K562 (cell line): ENCODE measurements at places on chromosomes 16 and 17.
A peak's percentile ranks its signal among the peaks of the same experiment; 100 is the strongest.

DNA sequence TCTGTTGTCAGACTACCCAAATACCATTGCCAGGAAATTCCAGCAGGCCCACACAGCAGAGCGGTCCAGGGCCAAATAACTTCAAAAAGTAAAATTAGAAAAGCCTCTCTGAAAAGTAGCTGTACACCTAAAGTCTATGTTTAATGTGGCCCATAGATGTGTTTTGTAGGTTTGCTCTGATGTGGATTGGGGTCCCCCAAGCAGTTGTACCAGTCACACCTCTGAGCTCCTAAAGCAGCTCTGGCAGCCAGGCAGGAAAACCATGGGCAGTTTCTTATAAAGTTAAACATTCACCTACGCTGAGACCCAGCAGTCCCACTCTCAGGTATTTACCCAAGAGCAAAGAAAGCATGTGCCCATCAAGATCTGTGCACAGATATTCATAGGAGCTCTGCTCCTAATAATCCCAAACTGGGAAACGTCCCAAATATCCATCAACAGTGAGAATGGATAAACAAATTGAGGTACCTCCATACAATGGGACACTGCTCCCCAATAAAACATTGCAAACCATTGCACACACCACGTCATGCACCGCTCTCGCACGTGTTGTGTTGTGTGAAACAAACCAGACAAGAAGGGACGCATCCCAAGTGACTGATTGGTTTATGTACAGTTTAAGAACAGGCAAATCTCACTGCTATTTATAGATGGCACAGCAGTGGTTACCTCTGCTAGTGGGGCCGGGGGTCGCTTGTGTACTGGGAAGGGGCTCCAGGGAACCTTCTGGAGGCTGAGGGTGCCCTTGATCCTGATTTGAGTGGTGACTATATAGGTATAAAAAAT lies 15.8 kb upstream of the PRM1 start:
- no peak for DNase-seq
- H3K4me1 ChIP-seq, result peaks cover 6% of the 10 kb centered on the region
- H3K4me3 ChIP-seq, result no peak overlapping the region
- H3K27me3 ChIP-seq, result no peaks in the 10 kb centered on the region
- H3K27ac ChIP-seq, result no peak overlapping the region
- no peaks in the 10 kb centered on the region for H3K36me3 ChIP-seq

DNA sequence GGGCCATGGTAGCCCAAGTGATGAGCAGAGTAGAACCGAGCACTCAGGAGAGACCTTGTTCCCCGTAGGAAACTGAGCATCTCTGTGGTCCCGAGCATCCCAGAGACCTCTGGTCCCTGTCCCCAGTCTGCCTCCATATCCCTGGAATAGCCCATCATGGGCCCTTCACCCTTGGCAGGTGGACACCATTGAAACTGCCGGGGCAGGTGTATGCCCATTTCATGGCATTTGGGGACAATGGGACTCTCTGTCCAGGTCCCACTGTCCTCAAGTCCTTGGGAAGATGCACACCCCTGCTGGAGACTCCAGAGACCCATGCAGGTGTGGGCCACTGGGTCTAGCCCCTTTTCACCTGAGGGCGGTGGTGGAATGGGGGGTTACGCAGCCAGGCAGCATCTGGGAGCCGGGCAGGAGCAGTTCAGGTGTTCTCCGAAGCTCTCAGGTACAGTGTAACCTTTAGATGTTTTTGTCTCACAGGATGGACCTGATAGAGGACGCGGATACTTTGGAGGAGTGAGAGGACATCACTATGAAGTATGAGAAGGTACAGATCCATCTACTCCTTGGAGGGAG lies 75.9 kb downstream of the GOSR1 start:
- H3K36me3 ChIP-seq, result no peaks in the 10 kb centered on the region
- DNase-seq, result no peak
- H3K4me1 ChIP-seq, result peaks cover 22% of the 10 kb centered on the region

GRCh38 chr17:1562176-1562643 lies 382 bp downstream of the PITPNA start:
- H3K4me1 ChIP-seq, result peaks cover 21% of the 10 kb centered on the region; the same call in 2 of the 3 replicates
- no peaks in the 10 kb centered on the region for H3K27me3 ChIP-seq
- DNase-seq, result no peak
- peak overlapping the region; percentile 78; the same call in 2 of the 3 replicates for H3K27ac ChIP-seq
- H3K4me3 ChIP-seq, result peak overlapping the region; percentile 63

DNA sequence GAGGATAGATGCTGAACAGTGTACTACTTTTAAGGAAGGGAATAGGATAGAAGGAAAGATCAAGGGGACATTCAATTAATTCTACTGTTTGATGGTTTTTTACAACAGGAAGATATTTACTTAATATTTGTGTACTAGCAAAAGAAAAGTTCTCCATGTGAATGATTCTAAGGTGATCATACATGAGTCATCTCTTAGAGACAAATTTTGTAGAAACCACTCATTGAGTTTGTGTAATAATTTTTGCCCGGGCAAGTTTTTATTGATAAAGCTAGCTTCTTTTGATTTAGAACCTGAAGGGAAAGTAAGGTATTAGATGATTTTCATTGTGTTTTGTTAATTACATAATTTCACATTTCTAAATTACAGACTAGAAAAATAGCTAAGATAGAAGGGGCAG lies 172.8 kb upstream of the PSMD7 start:
- H3K4me1 ChIP-seq, result no peaks in the 10 kb centered on the region
- no peaks in the 10 kb centered on the region for H3K36me3 ChIP-seq
- no peaks in the 10 kb centered on the region for H3K27me3 ChIP-seq
- H3K27ac ChIP-seq, result no peak overlapping the region

GRCh38 chr17:76152591-76152990 lies 11.5 kb upstream of the FOXJ1 start:
- H3K36me3 ChIP-seq, result peaks cover 57% of the 10 kb centered on the region
- no peak overlapping the region for H3K4me3 ChIP-seq
- no peak overlapping the region for H3K27ac ChIP-seq

DNA sequence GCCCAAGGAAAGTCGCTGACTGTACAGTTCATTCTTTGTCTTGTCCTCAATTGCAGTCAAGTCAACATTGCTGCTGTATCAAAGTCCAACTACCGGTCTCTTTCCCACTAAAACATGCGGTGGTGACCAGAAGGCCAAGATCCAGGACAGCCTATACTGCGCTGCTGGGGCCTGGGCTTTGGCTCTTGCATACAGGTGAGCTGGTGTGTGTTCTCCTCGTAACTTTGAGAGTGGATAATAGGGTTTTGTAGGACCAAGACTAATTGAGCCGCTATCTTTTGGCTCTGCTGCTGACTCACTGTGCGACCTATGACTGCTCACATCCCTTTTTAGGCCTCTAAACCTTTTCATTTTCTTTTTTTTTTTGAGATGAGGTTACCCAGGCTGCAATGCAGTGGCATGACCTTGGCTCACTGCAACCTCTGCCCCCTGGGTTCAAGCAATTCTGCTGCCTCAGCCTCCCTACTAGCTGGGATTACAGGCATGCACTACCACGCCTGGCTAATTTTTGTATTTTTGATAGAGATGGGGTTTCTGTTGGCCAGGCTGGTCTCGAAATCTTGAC lies 38.7 kb downstream of the PHKB start:
- no peak for DNase-seq
- H3K36me3 ChIP-seq, result peaks cover 75% of the 10 kb centered on the region
- no peak overlapping the region for H3K4me3 ChIP-seq
- no peak overlapping the region for H3K27ac ChIP-seq
- H3K27me3 ChIP-seq, result no peaks in the 10 kb centered on the region
- H3K4me1 ChIP-seq, result no peaks in the 10 kb centered on the region

DNA sequence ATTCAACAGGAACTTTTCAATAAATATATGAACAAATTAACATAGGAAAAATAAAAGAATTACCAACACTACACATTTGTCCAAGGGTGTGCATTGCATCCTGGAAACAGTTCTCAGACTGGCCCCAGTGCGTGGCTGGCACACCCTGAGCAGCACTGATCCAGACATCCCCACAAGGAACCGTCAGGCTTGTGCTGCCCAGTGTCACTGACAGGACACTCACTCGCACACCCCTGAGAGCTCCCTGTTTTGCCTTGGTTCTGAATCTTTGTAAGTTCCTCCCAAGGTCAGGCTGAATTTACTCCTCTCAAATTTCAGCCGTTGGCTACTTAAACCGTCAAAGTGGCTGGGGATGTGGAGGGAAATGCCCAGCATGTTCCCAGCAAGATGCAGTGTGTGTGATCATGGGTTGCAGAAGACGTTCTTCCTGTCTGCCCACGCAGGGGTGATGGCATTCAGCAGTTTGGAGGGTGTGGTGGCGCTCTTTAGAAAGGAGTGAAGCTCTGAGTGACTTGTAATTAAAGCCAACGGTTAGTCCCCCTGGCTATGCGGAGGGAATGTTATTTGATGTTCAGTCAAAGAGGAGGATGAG lies 1.7 kb downstream of the MT2A start:
- no peak for DNase-seq
- H3K27me3 ChIP-seq, result no peaks in the 10 kb centered on the region; the same call in 2 of the 3 replicates
- H3K36me3 ChIP-seq, result no peaks in the 10 kb centered on the region
- 0 out of 3 replicates have a peak overlapping the region, but pooled peaks have one; percentile 37 for H3K27ac ChIP-seq
- H3K4me3 ChIP-seq, result no peak overlapping the region

DNA sequence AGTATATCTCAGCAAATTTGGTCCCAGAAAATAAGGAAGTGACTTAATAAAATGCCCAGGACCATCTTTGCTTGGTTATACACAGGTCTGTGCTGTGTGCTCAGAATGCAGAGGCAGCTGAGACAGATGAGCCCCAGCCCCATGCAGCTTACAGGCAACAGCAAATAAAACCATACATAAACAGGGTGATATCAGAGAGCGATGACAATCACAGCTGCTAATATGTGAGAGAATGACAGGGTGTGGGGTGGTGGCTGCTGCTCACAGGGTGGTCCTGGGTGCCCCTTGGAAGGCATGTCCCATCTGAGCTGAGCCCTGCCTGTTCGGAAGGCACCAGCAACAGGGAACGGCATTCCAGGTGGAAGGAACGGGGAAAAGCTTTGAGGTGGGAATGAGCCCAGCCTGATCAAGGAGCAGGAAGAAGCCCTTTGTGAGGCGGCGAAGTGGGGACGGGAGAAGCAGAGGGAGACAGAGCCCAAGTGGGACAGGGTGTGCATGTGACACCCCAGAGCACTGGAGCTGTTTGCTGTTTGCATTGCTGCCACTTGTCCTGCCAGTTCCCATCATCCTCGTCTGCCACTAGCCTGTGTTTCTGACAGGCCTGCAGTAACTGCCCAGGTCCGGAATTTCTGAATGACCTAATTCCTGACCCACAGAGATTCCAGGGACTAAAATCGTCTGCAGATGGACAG lies 150.5 kb downstream of the KATNIP start:
- DNase-seq, result no peak
- no peak overlapping the region for H3K4me3 ChIP-seq
- H3K27ac ChIP-seq, result no peak overlapping the region
- no peaks in the 10 kb centered on the region for H3K36me3 ChIP-seq
- no peaks in the 10 kb centered on the region for H3K27me3 ChIP-seq

- no peak for DNase-seq
- H3K36me3 ChIP-seq, result peaks cover 39% of the 10 kb centered on the region; the same call in 1 of the 3 replicates
- H3K27ac ChIP-seq, result peak overlapping the region; percentile 93
- H3K4me3 ChIP-seq, result peak overlapping the region; percentile 84
- no peaks in the 10 kb centered on the region for H3K27me3 ChIP-seq
Measured at GRCh38 chr16:2205967-2206313, 686 bp downstream of the MLST8 start.

DNA sequence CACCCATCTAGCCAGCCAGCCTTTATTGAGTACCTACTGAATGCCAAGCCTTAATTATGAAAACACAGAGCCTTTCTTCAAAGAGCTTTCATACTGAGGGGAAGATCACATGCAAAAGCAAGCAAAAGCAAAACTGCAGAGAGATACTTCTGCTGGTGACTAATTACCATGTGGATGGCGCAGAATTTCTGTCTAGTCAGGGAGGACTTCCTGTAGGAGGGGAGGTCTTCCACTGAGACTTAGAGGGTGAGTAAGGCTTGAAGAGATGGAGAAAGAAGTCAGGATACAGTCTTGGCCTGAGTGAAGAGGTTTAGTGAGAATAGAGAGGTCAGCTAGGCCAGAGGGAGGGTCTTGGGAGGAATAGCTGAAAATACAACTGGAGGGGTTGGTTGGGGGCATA lies 53.9 kb upstream of the CCL2 start:
- H3K4me1 ChIP-seq, result no peaks in the 10 kb centered on the region
- no peak overlapping the region for H3K4me3 ChIP-seq
- no peaks in the 10 kb centered on the region for H3K27me3 ChIP-seq
- no peaks in the 10 kb centered on the region for H3K36me3 ChIP-seq
- no peak for DNase-seq
- no peak overlapping the region for H3K27ac ChIP-seq

DNA sequence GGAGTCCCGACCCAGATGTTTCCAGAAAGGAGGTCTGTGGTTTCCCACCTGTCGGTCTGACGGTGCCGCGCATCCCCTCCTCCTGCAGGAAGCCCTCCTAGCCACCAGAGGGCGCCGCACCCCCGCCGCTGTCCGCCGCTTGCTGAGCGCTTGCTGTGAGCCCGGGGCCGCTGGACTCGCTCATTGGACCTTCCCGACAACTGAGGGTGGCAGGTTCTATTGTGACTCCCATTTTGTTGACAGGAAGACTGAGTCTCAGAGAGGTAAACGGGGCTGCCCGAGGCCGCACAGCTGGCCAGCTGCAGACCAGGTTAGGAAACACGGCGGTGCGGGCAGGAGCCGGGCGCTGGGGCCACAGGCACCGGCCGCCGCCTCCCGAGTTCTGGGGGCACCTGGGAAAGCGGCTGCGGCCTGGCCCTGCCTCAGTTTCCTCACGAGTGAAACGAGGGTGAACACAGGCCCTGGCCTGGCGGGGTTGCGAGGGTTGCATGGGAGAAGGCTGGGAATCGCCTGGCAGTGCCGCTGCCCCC lies 191.1 kb upstream of the CIBAR2 start:
- H3K4me3 ChIP-seq, result peak overlapping the region; percentile 20
- H3K4me1 ChIP-seq, result peaks cover 50% of the 10 kb centered on the region
- no peak overlapping the region for H3K27ac ChIP-seq
- no peaks in the 10 kb centered on the region for H3K27me3 ChIP-seq
- no peaks in the 10 kb centered on the region for H3K36me3 ChIP-seq

DNA sequence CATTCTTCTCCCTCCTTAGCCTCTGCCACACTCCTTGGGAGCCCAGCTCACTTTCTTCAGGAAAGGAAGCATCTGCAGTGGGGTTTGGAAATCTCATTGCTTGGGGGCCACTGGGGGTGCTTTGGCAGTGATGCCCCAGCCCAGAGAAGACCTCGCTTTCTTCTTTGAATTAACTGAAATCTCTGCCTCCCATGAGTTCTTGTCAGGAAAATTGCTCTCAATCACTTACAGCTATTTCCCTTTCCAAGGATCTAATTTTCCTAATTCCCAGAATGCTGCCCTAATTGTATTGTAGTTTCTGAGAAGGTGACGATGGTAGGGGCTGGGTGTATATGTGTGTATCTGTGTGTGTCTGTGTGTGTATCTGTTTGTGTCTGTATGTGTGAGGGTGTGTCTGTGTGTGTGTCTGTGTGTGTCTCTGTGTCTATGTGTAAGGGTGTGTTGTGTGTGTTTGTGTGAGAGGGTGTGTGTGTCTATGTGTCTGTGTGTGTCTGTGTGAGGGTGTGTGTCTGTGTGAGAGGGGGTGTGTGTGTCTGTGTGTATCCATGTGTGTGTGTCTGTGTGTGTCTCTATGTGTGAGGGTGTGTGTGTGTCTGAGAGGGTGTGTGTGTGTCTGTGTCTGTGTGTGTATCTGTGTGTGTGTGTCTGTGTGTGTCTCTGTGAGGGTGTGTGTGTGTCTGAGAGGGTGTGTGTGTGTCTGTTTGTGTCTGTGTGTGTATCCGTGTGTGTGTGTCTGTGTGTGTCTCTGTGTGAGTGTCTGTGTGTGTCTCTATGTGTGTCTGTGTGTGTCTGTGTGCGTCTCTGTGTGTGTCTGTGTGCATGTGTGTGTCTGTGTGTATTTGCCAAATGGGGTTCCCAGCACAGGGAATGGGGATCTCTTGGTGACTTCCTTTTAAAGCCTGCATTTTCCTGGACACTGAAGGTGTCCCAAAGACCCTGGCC lies 83.5 kb upstream of the DNAJA2 start:
- H3K36me3 ChIP-seq, result no peaks in the 10 kb centered on the region
- no peak overlapping the region for H3K4me3 ChIP-seq
- no peak for DNase-seq
- peaks cover 43% of the 10 kb centered on the region for H3K27me3 ChIP-seq
- H3K27ac ChIP-seq, result no peak overlapping the region
